ENCODE measurements at places on chromosomes 13 and 19.

DNA sequence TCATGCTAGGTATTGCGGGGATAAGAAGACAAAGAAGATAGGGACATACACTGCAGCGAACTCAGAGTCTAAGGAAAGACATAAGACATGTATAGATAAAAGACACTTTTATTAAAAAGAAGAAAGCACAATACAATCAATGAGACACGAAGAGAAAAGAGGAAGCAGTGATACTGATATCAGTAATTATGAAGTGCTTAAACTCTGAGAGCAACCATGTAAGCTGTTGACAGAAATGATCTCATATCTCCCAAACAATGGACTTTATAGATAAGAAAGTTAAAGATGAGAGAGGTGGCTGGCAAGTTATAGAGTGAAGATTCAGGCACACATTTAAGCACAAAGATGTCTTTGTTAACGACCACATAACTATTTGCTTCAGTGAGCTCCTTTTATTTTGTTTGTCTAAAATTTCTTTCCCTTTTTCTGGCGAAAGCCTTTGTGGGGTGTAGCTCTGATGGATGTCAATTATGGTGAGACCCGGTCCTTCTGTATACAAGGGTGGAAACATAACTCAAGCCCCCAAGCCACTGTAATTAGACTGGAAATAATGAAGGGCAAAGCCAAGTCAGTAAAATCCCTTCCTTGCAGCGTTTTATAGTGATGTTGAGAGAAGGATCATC lies 818.0 kb upstream of the SLC10A2 start:
- DNase-seq: no peak

DNA sequence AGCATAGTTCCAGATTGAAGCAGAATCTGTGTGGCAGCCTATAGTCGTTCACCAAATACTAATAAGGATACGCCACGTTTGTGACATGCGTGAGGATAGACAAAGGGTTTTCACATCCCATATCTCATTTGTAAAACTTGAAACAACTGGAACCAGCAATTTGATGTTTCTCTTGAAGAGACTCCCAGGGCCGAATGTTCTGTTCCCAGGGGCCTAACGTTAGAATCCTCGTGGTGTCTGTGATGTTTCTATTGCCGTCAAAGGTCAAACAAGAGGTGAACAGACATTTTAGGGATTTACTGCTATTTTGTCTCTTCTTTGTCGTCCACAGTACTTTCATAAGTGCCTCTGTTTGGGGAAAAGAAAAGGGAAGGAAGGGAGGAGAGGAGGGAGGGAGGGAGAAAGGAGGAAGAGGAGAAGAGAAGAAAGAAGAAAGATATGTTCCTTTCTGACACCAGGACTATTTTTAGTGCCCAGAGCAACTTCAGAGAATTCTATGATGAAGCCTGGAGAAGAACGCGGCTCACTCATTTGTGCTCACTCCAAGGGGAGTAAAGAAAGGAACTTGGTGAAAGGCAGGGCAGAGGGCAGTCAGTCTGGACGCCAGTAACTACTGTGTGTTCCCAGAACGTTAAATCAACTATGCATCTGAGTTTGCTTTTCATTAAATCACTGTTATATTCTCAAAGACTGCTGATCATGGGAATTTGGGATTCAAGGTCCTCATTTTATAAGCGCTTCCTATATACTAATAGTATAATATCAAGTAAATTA lies 154.5 kb downstream of the DCT start:
- no peak for DNase-seq

DNA sequence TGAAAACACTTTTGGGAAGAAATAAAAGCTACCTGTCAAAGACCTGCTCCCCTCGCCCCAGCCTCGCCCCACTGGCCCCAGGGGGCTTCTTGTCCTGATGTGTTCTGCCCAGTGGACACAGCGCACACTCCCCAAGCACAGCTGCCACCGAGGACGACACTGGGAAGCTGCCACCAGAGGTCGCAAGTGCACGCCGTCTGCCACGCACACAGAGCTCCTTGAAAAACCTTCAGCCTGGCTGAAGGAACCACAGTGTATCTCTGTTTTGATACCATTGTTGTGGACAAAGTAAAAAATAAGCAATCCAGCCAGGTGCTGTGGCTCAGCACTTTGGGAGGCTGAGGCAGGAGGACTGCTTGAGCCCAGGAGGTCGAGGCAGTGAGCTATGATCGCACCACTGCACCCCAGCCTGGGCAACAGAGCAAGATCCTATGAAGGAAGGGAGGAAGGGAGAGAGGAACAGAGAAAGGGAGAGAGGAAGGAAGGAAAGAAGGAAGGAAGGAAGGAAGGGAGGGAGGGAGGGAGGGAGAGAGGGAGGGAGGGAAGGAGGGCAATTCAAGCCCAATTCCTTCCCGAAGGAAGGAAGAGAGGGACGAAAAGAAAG lies 57.3 kb downstream of the CEBPG start:
- DNase-seq: peak; percentile 74

DNA sequence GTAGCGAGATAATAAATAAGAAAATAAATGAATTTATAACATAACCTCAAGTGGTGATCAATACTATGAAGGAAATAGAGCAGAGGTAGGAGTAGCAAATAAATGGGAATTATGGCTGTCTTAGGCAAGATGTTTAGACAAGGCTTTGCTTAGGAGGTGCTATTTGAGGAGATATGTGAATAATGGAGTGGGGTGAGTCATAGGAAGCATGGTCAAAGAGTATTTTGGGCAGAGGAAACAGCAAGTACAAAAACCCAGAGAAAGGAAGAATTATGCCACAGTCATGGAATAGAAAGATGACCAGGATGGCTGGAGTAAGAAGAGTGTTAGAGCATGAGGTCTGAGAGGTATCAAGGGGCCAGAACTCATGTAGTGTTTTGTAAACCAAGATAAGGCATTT lies 33.6 kb upstream of the LPAR6 start:
- peak; percentile 49 for DNase-seq

DNA sequence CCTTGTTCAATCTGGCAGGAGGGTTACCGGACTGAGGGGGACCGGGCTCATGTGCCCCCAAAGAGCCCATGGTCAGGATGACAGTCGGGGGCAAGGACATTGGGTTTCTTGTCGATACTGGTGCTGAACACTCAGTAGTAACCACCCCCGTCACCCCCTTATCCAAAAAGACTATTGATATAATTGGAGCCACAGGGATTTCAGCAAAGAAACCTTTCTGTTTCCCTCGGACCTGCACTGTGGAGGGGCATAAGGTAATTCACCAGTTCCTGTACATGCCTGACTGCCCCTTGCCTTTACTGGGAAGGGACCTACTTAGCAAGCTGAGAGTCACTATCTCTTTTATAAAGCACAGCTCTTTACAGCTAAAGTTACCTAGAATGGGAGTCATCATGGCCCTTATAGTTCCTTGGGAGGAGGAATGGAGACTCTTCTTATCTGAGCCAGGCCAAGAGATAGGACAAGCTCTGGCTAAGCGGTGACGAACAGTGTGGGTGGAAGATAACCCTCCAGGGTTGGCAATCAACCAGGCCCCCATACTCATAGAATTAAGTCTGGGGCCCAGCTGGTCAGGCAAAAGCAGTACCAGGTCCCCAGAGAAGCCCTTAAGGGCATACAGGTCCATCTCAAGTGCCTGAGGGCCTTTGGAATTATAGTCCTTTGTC lies 603.7 kb downstream of the UQCRFS1 start:
- DNase-seq: no peak

- DNase-seq: no peak
Measured at GRCh38 chr19:45637890-45638667, 1.1 kb downstream of the EML2 start.

DNA sequence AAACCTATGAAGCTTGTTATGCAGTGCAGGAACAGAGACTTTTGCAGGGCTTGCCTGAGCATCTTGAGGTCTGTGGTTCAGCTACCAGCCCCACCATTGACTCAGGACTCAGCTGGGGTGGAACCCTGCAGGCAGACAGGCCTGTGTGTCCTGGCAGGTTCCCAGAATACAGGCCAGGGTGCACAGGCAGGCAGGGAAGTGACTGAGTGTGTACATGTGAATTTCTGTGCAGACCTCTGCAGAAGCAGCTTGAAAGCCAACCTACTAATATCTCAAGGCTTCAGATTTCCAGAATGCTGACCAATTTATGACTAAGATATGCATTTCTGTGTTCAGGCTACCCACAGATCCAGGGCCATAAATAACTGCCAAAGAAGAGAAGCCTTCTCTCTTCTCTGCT lies 254.4 kb downstream of the DLEU7 start:
- peak; percentile 30 for DNase-seq

GRCh38 chr19:30288911-30289310 lies 83.3 kb upstream of the ZNF536 start:
- no peak for DNase-seq

DNA sequence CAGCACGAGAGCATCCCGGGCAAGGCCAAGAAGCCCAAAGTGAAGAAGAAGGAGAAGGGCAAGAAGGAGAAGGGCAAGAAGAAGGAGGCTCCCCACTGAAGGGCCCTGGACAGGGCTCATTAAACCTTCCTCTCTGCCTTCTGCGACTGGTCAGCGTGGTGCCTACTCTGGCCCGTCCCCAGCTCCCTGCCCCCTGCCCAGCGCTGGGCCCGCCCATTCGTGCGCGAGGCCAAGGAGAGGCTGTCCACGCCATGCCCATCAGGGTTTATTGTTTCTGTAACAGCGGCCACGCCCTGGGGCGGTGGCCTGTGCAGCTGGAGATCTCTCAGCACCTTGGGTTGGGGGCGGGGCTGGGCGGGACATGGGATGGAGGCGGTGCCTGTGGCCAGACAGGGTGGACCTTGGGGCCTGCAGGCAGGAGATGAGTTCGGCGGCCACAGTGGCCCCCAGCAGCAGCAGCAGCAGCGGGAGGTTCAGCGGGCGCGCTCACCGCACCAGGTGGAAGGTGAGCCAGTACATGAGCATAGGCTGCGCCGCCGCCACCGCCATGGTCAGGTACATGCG lies 897 bp downstream of the C19orf33 start:
- DNase-seq: no peak

- DNase-seq: no peak
Measured at GRCh38 chr13:23969647-23970046, 72.3 kb upstream of the C1QTNF9B start.

- no peak for DNase-seq
Measured at GRCh38 chr19:40502081-40502480, 35.3 kb downstream of the SPTBN4 start.

DNA sequence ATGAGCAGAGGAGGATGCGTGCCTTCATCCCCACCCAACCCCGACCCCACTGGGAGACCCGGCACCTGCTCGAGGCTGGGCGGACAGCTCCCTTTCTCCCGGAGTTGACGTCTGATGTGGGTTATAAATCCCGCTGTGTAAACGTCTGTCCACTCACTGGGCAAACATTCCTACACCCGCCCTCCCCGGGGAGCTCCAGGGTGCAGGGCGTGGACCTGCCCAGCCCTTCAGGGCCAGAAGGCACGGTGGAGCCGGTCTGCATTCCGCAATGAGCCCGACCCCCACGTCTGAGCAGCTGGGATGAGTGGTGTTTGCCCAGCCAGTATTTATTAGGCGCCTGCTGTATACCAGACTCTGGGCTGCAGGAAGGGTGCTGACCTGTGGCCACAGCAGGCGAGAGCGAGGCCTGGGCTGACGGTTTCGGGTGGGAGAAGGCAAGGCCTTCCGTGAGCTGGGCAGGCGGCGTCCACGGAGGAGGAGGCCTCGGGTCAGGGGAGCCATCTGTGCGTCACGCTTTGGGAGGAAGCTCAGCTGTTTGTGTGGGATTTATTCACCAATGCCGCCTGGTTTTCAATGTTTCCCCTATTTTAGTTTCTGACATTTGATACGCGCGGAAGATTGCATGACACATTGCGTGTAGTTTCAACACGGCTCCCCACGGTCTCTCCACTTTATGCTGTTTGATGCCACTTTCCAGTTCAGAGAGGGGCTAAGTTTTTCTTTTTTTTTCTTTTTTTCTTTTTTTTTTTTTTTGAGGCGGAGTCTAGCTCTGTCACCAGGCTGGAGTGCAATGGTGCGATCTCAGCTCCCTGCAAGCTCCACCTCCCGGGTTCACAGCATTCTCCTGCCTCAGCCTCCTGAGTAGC lies 2.0 kb downstream of the MISP start:
- DNase-seq: peak; percentile 83

DNA sequence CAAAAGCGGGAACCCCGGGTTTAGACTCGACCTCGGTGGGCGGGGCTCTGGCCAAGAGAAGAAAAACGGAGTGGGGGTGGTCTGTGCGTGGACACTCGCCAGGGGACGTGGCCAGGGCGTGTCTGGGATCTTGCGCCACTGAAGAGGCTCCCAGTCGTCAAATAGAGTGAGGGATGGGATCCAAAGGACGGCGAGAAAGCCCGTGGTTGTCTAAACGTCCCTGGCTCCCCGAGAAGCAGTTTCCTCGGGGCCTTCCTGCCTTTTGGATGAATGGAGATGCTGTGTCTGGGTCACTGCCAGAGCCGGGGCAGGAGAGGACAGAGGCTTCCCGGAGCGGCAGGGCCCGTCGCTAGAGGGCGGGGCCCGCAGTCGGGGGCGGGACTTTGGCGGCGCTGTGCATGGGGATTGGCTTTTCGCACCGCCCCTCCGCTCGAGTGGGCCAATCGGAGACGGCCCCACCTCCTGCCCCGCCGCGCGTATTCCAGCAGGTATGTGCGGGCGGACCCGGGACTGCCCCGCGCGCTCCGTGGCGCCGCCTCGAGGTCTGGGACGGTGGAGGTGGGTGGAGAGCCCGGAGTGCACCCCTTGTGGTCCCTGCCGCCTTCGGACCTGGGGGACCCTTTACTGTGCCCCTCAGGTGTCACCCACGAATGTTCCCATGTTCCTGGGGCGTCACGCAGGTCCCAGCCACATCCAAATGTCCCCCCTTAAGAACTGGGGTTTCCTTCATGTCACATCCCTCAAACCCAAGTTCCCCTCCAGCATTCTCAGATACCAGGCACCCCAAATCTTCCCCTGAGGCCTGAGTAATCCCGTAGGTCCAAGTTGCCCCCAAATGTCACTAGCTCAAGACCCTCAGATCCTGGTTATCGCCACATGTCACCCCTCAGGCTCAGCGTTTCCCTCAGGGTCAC lies 38.3 kb downstream of the ZSWIM4 start:
- DNase-seq: peak; percentile 95

- no peak for DNase-seq
Measured at GRCh38 chr13:75801388-75801945, 165.3 kb downstream of the LMO7 start.

DNA sequence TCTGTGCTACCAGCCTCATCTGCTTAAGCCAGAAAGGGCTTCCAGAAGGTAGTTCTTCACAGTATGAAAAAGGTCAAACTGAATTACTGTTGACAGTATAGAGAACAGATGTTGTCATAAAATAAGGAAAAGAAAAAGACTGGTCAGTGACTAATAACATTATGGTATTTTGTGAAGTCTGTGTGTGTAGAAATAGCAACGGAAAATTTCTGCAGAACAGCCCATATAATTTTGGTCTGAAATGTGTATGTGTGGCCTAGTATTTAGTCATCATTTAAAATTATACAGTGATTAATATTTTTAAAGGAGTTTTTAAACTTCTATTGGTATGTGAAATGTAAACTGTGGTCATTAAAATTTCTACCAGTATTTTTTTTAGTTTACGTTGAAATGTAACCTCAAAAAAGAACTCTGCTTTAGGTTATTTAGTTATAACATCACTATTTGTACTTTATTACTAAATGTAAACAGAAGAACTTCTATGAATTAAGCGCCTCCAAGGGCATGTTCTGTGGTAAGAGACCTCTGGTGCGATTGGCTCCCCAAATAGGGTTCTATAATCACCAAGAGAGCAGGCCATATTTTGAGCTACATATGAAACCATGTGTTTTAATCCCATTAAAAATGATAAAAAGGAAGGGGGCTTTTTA lies 3.3 kb upstream of the GPR183 start:
- no peak for DNase-seq

- no peak for DNase-seq
Measured at GRCh38 chr13:51576754-51577153, 7.5 kb upstream of the WDFY2 start.

GRCh38 chr13:102798581-102799425 lies at the start of the genes BIVM and POGLUT2:
BIVM (plus strand) TSS chr13:102799119; CDS start chr13:102807268, 8,149 bp downstream.
POGLUT2 (minus strand) TSS chr13:102798976; CDS start chr13:102798670, 306 bp downstream.
- peak; percentile 77 for DNase-seq

Data from common myeloid progenitor, CD34-positive (primary cell).